ENCODE measurements at places on chromosomes 3 and 15.
A peak's percentile ranks its signal among the peaks of the same experiment; 100 is the strongest.

- no peak for DNase-seq
Measured at GRCh38 chr15:69380100-69380725, 33.9 kb upstream of the KIF23 start.

DNA sequence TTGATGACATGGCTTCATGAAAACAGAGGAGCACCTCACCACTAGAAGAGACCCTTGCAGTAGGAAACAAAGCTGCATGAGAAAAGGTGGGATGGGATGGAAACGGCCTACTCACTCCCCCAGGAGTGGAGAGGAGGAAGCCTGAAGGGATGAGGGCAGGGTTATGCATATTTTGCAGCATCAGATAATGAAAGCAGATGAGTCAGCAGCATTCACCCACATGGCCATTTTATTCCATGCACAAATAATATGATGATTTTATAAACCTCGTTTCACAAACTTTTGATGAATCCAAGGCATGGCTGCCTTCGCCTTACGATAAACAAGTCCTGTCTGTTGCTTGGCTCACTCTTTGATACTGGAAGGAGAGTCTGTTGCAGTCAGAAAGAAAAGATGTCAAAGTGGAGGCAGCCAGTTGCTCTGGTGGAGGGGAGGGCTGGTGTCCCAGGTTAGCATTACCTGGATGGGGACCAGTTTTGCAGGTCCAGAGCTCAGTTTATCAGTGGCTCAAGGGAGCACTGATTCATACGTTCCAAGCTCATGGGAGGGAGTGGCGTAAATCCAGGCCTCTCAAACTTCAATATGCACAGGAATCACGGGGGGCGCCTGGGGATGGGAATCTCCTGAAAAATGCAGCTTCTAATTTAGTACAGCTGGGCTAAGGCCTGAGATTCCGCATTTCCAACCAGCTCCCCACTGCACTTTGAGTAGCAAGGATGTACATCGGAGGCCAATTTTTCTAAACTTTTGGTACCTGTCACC, 9.2 kb upstream of the EHD4 start:
- peak; percentile 31 for DNase-seq

DNA sequence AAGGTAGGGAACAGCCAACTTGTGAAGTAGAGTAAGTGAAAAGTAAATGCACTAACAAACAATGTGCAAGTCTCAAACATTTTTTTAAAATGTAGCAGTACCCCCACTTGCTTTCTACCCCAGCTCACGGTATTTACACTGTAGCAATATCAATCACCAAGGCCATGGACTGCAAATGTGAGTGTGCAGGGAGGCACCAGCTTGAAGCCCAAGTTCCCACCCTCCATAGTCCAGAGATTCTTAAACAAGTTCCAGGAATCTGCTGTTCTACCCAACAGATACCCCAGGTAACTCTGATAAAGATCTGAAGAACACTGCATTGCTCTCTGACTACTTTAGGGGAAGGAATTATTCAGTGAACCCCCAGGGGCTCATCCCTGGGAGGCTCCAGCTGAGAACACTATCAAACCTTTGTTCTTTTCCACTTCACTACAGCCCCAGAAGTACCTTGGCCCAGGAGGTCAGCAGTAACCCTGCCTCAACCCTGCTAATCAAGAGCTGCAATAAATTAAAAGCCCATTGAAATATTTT, 86.1 kb downstream of the FOXP1 start:
- no peak for DNase-seq

DNA sequence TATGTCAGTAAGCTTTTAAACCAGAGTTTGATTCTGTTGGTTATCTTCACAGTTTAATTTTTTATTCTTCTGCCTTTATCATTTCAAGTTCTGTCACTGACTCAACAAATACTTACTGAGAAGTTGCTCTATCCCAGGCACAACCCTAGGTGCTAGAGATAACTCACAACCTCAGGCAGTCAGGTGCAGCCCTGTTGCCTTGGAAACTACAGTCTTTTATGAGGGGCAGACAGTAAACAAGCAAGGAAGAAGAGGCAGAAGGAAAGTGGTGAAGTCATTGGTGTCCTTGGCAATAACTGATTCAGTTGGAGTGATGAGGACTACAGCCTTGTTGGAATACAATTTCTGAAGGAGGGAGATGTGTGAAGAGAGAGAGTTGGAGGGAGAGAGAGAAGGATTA, 142.1 kb upstream of the LRTM1 start:
- no peak for DNase-seq

- DNase-seq, result no peak
Measured at GRCh38 chr3:9035961-9036360, 72.7 kb upstream of the RAD18 start.

DNA sequence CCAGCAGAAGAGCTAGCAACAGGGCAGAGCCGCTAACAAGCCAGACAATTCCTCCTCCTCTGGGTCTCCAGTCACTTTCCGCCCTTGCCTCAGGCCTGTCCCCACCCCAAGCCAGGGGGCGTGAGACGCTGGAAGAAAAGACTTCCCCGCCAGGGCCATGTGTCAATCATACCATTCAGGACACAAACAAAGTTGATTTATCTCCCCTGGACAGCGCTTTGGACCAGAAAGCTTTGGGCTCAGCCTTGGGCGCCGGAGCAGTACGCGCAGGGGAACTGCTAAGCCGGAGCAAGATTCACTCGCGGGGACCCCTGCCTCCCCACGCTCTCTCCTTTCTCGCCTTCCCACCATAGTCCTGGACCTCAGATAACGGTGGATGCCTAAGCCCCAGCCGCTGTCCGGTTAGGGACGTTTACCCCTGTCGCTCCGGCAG, 479 bp downstream of the LRRC2 start:
- DNase-seq, result no peak

Data from sciatic nerve (tissue), 2 donors.